NCI-H2029 (cell line): ENCODE measurements at places on chromosomes 11 and 22.

- no peak for DNase-seq
Measured at GRCh38 chr11:77814848-77815247, 5.7 kb downstream of the RSF1 start.

DNA sequence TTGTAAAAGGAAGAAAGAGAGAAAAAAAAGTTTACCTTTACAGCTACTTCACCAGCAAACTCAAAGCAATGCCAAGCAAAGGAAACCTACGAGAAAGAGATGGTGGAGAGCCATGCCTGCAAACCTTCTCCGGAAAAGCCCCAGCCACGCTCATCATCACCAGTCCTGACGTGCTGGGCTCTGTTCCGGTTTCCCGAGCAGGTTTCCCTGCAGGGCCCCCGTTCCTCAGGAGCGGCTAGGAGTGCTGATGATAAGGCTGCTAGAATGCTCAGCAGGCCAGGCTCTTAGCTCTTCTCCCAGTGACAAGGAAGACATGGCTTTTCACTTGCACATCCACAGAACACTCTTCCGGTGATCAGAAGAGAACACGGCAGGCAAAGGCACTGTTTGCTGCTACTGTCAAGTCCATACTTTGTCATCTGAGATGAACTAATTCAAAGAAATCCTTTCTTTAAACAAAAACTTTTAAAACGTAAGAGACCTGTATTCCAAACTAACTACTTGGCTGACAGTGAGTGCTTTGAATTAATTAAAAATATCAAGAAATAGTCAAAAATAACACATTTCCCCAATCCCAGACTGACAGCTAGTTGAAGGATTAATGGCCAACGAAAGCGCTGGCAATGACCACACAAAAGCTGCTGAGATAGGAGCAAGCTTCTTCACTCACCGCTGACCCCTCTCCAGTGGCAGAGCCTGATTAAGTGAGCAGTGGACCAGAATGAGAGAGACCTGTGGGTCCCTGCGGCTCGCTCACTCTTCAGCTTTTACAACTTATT is 35.8 kb downstream of the DUSP8 start:
- no peak for DNase-seq

DNA sequence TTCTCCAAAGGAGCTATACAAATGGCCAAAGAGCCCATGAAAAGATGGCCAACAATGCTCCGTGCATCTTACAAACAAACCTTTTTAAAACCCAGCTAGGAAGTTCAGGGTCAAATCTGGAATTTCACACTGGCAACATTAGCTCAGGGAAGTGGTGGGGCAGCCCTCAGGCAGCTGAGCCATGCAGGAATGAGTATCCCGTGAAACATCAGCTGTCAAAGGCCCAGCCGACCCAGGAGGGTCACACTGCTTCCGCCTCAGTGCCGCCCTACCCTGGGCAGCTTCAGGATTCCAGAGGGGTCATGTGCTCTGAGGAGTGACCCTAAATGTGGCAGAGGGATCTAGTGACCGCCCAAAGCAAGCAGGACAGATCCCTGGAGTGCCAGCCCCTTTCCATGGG is 73.4 kb downstream of the LINC01488 start:
- DNase-seq = no peak

DNA sequence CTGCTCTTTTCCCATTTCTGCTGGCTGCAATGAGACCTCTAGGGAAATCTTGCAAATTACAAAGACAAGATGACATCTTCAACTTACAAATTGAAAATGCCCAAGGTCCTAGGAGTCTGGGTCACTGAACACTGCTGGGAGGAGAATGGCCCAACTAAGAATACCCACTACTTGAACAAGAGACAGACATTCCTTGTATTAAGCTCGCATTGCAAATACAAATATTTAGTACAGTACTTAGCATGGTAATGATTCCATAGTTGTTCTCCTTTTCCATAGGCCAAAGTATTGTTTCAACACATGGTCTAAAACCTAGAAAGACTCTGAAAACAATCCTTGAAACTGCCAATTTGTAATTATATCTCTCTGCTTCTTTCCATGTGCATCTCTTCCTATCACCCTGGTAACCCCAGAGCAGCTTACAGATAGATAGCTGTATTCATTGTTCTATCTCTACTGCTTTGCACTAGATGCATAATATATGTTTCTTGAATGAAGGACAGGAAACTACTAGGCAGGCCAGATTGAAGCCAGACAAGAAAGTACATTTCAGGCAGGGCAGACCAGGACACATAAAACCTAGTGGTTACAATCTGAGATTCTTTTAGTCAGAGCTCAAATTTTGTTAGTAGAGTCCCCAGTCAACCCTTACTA is 1545.7 kb upstream of the TENM4 start:
- no peak for DNase-seq

- DNase-seq = no peak
Measured at GRCh38 chr11:58438486-58438885, 3.5 kb downstream of the OR5B12 start.

DNA sequence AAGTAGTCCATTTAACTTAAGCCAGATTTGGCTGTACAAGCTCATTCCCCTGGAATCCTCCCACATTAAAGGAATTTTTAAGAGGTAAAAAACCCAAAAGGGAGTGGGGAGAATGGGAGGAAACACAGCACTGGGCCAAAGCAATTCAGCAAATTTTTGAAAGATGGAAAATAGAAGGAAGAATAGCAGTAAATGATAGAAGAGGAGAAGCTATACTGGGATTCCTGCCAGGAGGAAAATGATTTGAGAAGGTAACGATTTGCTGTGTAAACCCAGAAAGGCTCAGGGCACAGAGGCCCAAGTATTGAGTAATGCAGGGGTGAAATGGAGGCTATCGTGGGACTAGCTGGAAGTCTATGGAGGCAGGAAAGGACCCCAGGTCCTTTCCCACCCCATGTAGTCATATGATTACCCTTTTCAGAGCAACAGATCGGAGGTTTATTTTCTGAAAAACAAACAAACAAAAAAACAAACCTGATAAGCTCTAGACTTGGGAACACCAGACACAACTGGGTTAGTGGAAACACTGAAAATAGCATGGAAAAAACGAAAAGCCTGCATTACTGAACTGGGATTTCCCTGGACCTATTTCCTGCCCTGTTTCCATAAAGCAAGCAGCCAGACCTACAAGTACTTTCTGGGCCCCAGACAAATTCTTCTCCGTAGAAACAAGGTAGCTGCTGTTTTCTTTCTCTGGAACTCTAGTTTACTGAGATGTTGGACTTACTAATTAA is 140.0 kb downstream of the SWAP70 start:
- DNase-seq = no peak
